ENCODE measurements at places on chromosomes 11 and 22.

DNA sequence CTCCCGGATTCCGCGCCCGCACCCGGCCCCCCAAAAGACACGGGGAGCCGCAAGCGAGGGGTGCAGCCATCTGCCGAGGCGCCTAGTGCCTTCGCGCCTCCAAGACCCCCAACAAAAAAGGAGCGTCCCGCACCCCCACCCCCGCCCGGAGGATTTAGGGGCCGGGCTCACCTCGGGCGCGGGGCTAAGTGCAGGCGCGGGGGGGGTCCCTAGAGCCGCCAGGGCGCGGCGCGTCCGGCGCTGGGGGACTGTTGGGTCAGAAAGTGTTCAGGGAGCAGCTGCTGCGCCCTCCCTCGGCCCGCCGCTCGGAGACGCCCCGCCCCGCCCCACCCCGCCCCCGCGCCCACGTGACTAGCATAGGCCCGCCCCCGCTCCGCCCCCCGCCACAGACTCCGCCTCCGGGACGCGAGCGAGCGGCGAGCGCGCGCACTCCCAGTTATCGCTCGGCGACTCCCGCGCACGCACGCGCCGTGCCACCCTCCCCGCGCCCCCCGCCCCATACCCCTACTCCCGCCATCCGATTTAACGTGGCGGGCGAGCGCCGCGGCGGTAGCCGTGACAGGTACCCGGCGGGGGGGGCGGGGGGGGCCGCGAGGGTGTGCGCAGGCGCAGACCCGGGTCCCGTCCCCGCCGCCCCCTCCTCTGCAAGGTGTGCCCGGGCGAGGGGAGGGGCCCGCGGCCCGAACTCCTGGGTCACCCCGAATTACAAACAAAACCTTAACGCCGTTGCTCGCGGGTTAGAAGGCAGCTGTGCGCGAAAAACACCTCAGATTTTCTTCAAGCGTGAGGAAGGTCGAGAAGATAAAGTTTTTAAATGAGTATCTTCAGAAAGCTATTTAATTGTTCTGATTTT lies 56.2 kb downstream of the KCNJ4 start:
- DNase-seq: peak; percentile 43

GRCh38 chr11:71338801-71339395 lies 86.5 kb upstream of the SHANK2 start:
- no peak for DNase-seq

- no peak for DNase-seq
These were observed 250.1 kb downstream of the DDX10 start for GRCh38 chr11:108914981-108915380.

DNA sequence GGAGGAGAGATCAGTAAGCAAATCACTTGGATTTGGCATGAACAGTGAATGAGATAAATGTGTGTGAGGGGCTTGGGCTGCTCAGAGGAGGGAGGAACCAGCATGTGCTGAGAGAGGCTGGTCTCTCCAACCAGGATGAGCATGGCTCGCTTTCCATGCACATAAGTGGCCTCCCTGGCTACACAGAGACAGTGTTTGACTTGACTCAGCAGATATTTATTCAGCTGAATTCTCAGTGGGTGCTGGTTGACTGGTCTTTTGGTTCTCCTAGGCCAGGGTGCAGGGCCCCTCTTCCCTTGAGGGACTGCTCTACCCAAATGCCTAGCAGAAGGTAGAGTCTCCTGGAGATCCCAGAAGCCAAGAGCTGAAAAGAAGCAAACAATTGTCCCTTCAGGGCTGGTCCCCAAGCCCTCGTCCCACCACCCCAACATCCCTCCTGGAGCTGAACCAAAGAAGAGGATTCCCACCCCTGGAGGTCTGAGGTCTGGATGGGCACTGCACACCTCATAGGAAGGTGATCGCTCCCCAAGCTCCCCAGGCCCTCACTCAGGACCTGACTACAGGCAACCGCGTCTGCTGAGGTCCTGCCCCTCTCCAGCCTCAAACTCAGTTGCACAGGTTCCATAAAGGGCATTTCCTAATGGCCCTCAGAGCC lies 3.3 kb upstream of the TRIM29 start:
- DNase-seq: no peak

DNA sequence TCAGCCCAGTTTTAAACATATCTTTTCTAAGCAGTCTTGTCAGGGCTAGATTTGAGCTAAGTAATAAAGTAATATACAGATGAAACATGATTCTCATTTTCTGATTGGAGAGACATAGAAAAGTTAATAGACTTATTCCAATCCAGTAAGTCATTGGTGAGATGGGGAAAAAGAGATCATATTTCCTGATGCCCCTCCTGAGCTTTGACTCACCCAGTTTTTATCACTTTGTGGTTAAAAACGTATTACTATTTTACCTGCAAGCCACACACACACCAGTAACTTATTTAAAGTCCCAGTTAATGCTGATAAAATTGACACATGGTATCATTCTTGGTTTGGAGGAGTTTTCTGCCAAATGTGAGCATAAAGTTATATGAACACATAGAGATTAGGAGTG lies 306.8 kb downstream of the CADM1 start:
- no peak for DNase-seq

DNA sequence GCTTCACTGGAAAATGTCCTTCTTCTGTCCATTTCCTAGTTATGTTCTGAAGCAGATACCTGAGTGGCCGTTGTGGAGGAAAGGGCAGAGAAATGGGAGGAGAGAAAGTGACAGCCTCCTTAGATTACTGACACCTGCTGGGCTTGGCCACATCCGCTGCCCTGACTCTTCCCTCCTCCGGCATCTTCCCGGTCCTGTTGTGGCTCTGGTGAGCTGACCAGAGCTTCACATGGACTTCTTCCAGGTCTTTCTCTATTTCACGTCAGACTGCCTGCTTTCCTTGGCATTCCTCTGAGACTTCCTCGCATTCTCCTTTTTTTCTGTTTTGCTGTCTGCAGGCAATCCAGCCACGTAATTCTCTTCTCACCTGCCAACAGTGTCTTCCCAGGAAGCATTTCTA lies 138.7 kb upstream of the E2F8 start:
- DNase-seq: no peak

DNA sequence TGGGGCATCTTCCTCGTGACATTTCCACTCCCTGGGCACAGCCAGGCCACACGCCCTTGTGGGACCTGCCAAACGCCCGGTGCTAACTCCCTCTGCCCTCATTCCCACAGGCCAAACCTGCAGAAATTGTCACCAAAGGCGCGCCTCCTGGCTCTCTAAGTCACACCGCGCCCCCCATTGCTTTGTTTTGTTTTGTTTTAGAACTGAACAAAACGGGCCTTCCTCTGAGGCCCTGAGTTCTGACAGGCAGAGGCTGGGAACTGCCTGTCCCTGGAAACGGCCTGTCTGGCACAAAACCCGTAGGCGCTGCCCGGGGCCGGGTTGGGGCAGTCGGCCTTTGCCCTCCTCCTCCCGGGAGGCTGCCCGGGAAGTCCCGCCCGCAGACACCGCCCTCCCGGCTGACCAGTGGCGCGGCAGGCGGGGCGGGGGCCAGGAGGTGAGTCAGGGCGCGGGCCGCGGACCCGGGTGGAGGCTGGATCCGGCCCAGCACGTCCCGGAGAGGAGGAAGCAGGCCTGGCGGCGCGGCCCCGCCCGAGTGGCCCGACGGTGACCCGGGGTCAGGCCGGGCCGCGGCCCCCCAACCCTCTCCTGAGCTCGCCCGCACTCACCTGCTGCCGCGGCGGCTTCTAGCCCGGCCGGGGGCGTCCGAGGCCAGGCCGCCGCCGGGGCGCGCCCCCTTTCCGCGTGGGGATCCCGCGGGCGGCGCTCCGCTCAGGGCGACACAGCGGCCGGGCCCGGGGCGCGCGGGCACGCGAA lies 465 bp downstream of the SUN2 start:
- DNase-seq: no peak

DNA sequence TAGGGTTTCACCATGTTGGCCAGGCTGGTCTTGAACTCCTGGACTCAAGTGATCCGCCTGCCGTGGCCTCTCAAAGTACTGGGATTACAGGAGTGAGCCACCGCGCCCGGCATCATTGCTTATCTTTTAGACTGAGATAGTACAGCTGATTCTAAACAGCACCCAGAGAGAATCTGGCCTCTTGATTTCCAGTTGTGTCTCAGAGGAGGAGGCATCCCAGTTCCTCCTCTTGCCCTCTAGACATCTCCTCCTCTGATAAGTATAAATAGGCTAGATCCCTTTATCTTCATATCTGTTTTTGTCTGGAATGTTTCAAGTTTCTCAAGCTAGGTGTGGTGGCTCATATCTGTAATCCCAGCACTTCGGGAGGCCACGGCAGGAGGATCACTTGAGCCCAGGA lies 7.0 kb downstream of the MARK2 start:
- DNase-seq: no peak

- peak; percentile 88 for DNase-seq
These were observed 13.7 kb upstream of the DRD2 start for GRCh38 chr11:113488931-113489351.

GRCh38 chr11:44241851-44242250 lies 68.1 kb downstream of the ALX4 start:
- DNase-seq: no peak

DNA sequence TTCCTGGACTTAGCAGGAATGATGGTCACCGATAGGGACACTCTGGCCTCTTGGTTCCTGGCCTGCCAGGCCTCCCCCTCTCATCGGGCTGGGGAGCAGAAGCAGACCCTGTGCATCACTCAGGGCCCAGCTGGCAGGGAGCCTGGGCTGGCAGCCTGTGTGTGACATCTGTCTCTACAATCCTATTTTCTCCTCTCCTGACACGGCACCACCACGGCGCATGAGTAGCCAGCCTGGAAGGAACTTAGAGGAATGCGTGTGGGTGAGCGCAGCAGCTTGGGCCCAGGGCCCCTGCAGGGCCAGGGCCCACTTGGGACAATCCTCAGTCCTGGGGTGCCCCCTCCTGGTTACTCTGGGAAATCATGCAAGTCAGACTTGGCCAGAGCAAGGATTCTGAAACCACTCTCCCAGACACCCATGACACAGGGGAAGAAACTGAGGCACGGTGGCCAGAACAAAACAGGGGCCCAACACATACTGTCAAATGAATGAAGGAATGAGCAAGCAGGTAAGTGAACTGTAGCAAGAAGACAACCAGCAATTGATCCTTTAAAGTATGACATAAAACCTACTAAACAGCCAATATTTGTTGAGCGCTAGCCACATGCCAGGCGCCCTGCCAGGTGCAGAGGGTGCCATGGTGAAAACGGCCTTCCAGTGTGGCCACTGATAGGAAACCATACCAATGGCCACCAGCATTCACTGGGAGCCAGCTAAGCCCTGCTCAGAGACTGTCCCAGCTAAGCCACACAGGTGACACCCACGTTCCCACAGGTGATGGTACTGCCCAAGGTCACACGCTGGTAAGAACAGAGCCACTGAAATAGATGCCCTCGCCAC lies 13.3 kb downstream of the RSPH14 start:
- DNase-seq: no peak

DNA sequence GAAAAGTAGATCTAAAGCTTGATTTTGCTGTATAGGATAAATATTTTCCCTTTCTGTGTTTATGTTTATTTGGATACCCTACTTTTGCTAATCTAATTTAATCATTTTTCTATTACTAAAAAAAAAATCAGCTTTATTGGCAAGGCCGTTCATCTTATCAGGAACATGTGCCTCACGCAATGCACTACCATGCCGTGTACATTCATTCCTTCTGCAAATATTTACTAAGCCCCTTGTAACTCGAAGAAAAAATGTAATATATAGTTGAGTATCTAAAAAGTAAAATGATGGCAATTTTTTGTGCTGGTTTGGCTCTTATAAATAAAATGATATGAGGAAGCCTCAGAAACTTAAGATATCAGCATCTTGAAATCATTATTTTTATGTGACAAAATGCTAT lies 8.9 kb downstream of the UVRAG start:
- DNase-seq: no peak

GRCh38 chr11:10395166-10395897 lies 59.7 kb upstream of the AMPD3 start:
- no peak for DNase-seq

DNA sequence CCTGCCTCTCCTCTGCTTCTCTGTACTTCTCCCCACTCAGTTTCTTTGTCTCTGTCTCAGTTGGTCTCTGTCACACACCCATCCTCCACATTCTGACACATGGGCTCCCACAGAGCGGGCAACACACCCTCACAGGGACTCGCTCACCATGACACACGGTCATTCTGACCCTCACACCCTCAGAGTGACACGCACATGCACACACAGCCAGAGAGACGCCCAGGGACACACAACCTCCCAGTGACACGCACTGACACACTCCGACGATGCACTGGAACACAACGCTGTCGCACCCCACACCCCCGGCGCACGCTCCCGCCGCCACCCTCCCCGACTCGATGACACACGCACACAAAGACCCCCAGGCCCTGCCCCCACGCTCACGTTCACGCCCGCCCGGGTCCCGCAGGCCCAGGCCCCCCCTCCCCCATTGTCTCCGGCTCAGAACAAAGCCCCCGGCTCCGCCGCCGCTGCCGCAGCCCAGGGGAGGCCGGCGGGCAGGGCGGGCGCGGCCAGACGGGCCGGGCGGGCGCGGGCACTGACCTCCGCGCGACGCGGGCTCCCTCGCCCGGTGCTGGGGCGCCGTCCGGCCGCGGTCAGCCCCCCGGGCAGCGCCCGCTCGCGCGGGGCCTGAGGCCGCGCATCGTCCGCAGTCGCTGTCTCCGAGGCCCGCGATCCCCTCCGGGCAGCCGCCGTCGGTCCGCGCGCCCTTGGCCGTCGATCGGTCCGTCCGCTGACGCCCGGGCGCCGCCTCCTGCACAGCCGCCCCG lies 404 bp downstream of the DCHS1 start:
- peak; percentile 12 for DNase-seq

DNA sequence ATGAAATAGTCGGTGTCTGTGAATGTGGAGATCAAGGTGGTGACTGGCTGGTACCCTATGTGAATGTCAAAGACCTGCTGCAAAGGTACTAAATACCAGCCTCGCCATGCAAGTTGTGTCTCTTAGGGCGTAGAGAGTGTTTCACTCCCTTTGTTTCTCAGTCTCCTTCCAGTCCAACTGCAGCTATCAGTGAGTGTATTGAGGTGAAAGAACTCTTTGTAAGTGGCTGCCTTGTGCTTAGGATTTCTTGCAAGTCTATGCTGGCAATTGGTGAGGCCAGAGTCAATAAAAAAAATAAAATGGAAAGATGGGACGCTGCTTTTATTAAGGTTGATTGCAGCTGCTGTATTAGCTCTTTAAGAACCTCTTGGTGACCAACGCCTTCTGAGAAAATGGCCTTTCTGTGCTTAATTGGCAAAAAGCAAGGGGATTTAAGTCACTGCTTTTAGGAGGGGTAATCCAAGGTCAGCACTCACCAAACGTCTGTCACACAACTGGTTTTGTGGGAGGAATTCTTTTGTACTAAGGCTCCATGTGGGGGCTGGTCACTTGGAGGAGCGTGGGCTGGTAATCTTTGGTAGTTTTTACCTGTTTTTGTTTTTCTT lies 95.1 kb downstream of the PARVA start:
- DNase-seq: peak; percentile 54

- DNase-seq: no peak
These were observed 72.5 kb upstream of the MYO18B start for GRCh38 chr22:25669253-25670069.

DNA sequence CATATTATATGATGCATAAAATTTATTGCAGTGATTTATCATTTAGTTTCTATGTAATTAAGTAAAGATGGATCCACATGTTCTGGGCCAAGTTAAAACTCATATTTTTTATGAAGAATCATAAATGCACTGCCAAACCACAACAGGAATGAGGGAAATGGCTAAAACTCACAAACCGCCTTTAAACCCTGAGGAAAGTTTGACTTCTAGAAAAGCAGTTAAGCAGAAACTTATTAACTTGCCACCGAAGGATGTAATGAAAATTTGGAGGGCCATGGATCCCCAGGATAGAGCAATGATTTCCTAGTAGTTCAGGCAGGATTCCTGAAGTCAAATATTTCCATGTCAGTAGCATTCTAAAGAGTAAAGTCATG lies 218.3 kb upstream of the CTSC start:
- DNase-seq: no peak

All from DMS79 treated with DMSO at 0.1 percent for 48 hours (cell line).